Activated T-cell treated with anti-CD3 and anti-CD28 coated beads for 1 hour (primary cell): ENCODE measurements at places on chromosomes 16 and 17.

DNA sequence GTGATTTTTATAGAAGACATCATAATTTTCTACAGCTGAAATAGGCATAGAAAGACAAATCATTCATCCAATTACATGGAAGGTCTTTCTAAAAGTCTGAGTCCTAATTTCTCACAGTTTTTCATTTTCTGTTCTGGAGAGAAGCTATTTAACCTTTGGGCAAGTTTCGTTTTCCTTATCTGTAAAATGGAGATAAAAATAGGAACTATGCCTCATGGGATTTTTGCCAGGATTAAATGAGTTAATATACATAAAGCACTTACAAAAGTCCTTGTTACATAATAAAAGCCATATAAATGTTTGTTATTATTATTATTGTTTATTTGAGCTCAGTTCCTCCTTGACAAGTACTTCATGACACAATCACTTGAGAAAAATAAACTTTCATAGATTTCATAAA is 121.4 kb downstream of the SKAP1 start:
- DNase-seq, result no peak

DNA sequence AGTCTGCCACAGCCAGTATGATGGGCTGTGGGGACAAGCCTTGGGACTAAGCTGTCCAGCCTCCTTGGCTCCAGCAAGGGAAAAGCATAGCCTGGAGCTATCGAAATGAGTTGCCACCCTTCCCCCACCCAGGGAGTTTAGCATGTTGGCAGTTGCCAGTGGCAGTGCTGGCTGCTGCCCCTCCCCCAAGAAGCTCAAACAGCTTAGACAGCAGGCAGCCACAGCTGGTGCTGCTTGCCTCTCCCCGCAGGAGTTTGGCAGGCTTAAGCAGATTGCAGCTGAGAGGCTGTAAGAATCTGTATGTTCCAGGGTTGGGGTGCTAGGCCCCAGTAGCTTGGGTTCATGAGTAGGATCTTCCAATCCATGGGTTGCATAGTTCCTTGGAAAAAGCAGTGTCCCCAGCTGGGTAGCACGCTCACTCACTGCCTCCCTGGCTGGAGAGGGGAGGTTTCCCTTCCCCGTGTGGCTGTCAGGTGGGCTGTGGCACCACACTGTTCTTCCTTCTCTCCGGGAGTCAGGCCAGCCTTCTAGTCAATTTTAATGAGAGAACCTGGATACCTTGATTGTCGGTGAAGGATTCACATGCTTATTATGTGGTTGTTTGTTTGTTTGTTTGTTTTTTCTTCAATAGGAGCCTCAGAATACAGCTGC is 506.1 kb downstream of the CDH11 start:
- DNase-seq, result no peak

GRCh38 chr17:1347589-1348323 is 52.3 kb downstream of the YWHAE start:
- no peak for DNase-seq

DNA sequence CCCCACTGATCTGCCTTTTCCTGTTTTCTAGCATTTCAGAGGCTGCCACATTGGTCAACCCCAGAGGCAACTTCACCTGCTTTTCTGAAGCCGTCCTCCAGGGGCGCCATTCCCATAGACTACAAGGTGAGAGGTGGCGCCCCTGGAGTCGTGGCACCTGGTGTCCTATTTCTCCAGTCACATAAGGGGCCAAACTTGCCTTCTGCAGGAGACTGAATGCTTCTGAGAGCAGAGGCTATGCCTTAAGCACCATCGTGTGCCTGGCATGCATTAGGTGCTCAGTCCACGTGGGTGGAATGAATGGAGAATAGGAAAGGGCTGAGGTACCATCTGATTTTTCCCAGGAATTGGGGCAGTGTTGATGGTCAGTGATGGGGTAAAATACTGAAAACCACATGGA is 164.8 kb downstream of the HAPSTR1 start:
- no peak for DNase-seq

- DNase-seq, result no peak
Measured at GRCh38 chr17:50263331-50264262, 10.7 kb upstream of the TMEM92 start.

DNA sequence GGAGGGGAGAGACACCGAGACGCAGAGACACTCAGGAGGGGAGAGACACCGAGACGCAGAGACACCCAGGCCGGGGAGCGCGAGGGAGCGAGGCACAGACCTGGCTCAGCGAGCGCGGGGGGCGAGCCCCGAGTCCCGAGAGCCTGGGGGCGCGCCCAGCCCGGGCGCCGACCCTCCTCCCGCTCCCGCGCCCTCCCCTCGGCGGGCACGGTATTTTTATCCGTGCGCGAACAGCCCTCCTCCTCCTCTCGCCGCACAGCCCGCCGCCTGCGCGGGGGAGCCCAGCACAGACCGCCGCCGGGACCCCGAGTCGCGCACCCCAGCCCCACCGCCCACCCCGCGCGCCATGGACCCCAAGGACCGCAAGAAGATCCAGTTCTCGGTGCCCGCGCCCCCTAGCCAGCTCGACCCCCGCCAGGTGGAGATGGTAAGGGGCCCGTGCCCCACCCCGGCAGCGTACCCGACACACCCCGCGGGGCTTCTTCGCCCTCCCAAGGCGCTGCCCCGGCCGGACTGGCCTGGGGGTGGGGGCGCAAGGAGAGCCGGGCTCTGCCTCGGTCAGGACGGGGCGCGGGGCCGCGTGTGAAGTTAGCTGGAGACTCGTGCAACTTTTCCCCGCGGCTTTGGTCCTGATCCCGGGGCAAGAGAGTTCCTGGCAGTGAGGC is 427 bp downstream of the PPP1R1B start:
- no peak for DNase-seq

GRCh38 chr17:1779571-1780131 is 17.8 kb downstream of the SERPINF1 start:
- no peak for DNase-seq

DNA sequence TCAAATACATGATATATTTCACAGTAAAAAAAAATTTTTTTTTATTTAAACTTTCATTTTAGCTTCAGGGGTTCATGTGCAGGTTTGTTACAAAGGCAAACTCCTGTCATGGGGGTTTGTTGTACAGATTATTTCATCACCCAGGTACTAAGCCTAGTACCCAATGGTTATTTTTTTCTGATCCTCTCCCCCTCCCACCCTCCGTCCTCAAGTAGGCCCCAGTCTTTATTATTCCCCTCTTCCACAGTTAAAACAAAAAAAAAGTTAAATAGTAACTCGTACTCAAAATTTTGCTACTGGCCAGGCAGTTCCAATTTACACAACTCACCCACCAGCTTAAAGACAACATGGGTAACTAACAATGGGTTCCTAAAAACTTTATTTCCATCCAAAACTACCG is 63.9 kb downstream of the WDR59 start:
- no peak for DNase-seq

DNA sequence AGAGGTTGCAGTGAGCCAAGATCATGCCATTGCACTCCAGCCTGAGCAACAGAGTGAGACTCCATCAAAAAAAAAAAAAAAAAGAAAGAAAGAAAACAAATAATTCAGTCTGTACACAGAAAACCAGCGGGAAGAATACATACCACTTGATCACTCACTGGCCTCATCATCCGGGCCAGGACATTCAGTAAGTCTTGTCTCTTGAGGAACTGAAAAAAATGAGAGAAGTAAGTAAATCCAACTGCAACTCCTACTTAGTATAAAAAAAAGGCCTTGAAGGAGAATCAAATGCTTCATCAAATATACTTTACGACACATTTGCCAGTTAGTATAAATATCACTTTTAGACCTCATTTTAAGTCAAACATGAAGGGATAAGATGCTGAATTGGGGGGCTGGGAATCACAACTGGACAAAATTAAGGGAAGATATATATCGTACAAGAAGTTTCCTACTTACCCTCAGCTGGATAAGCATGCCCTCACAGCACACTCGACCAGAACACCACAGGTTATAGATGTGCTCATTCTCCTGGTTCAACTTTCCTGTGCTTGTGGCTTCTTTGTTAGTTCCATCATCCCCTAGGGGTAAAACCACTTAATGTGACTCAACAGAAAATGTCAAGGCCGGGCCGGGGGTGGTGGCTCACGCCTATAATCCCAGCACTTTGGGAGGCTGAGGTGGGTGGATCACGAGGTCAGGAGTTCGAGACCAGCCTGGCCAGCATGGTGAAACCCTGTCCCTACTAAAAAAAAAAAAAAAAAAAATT is 12.4 kb downstream of the CCDC47 start:
- DNase-seq, result no peak

- DNase-seq, result peak; percentile 40
Measured at GRCh38 chr17:27471321-27472269, 15.3 kb downstream of the KSR1 start.

DNA sequence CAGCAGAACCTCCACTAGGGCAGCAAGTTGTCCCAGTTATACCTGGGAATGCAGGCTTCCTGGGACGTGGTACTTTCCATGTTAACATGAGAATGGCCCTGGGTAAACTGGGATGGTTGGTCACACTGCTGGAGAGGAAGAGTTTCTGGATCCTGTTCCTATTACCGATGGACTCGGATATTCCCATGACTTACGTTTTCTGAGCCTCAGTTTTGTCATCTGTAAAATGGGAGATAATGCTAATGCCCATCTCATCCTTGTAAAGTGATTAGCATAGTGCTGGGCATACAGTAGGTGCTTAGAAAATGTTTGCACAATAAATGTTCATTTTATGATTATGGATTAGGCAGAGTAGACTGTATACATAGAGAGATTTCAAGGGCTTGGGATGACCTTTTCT is 280.9 kb upstream of the EEF2KMT start:
- DNase-seq, result no peak

GRCh38 chr17:65190467-65191097 is 53.4 kb downstream of the RGS9 start:
- DNase-seq, result no peak

DNA sequence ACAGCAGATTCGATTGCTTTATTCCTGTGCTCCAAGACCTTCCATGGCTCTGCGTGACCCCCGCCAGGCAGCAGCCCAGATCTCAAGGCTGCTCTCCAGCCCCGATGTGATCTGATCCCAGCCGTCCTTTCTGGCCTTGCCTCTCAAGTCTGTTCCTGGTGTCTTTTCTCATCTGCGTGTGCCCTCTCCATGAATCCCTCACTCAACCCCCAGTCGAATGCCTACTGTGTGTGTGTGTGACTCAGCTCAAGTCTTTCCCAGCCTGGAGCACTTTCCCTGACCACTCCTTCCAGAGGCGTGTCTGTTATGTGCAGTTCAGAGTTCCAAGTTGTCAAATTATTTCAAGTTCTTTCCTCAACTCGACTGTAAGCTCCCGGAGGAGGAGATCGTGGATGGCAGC is 64.0 kb downstream of the MRM1 start:
- DNase-seq, result no peak

GRCh38 chr17:39738983-39739884 is 1.5 kb downstream of the GRB7 start:
- DNase-seq, result no peak

DNA sequence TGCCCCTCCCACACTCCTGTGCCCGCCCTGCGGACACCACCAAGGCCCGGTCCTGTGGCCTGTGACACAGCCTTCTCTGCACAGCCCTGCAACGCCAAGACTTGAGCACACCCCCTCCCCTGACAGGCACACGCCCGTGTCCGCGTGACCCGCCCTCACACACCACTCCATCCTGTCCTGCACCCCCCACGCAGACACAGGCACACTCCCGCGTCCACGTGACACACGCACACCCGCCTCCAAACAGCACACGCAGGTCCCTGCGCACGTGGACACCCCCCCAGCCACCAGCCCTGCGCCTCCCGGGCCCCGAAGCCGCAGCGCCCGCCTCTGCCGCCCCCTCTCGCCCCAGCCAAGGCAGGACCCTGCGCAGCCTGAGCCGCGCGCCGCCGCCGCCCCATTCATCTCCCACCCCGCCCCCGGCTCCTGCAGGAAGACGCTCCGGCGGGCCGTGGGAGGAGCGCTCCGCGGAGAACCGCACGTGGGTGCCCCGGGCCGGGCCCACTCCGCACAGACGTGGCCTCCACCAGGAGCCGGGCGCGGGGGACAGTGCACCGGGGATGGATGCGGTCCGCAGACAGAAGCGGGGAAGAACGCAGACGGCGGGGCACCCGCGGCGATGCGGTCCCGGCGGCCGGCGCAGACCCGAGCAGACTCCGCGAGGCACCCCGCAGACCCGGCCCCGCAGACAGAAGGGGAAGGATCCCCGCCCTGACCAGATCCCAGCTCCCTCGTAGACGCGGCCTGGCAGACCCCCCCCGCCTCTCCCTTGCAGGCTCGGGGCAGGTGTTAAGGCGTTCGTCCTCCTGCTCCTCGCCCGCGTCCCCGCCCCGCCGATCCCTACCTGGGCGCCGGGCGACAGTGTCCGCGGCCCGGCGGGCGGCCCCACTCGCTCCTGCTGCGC is 506 bp downstream of the CAMKK1 start:
- DNase-seq, result peak; percentile 64

DNA sequence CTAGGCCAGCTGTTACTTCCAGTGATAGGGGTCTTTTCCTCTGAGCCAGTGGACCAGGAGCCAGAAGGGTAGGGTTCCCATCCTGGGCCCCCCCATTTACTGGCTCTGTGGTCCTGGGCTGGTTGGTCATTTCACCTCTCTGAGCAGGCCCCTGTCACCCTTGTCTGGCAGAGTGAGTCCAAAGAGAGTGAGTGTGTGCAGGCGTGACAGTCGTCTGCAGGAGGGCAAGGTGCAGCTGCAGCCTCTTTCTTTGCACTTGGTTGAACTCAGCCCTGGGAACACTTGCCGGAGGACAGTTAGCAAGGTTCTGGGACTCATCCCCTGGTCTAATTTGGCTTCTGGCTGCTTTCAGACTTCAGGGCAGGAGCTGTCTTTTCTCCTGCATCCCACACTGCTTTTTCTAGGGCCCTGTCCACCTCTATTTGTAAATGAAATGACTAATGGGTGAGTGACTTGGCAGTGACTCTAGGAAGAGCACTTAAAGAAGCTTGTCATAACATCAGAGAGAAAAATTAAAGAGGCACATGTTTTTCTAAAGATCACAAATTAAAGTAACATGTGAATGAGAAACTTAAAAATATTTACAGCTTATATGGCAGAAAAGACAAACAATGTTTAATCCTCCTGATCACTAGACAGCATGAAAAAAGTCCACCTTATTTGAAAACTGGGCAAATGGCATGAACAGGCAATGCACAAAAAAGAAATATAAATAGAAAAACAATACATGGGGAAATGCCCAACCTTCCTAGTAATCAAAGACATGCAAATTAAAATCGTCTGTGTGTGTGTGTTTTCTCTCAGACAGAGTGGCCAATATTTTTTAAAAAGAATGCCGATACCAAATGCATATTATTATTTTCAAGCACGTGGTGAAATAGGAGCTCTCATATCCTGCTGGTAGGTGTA is 137.5 kb downstream of the NTN1 start:
- no peak for DNase-seq

GRCh38 chr17:44601973-44602372 is 44.7 kb downstream of the FZD2 start:
- DNase-seq, result no peak

GRCh38 chr16:72256398-72257066 is 84.6 kb upstream of the PMFBP1 start:
- DNase-seq, result no peak

- DNase-seq, result no peak
Measured at GRCh38 chr16:73383988-73384365, 336.0 kb upstream of the ZFHX3 start.

GRCh38 chr16:80350061-80350460 is 190.7 kb upstream of the DYNLRB2 start:
- DNase-seq, result no peak

GRCh38 chr17:50609380-50610074 is 25.2 kb upstream of the ABCC3 start:
- DNase-seq, result no peak
